RCC 7860 (cell line): ENCODE measurements at places on chromosomes 12 and 14.

GRCh38 chr14:20782280-20782890 lies 1.3 kb downstream of the RNASE6 start:
- DNase-seq, result no peak

DNA sequence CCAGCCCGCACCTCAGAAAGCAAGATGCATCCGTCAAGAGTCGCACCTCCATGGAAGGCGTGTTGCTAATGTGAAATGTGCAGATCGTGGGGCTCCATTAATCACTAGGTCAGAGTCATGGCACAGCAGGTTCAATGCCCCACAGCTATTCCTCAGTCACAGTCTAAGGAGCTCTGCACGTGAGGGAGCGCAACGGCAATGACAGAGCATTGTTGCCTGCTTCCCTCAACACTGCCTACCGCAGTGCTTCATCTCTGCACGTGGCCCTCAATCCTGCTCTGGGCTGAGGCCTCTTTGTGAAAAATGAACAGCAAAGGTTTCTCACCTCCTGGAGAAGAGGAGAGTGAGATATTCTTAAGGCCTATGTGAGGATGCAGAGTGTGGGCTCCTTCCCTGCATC lies 995.2 kb upstream of the TMEM132C start:
- no peak for DNase-seq

DNA sequence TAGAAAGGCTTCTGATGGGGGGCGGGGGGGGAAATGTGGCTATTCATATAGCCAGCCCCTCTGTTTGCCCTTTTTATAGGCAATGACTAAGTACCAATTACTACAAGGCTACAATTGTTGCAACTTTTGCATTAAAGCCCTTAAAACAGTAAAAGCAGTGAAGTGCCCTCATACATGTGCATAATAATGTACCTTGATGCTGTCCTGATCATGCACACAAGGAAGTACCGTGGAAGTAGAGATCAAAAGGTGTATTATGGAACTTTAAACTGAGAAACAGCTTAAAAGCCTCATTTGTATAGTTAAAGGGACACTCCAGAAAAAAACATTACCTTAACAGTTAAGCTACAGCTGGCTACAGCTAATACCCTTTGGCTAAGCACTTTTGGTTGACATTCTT lies 111.8 kb downstream of the PLEKHG7 start:
- DNase-seq, result no peak

- DNase-seq, result no peak
These were observed 17.0 kb downstream of the ATP2B1 start for GRCh38 chr12:89691659-89692058.

DNA sequence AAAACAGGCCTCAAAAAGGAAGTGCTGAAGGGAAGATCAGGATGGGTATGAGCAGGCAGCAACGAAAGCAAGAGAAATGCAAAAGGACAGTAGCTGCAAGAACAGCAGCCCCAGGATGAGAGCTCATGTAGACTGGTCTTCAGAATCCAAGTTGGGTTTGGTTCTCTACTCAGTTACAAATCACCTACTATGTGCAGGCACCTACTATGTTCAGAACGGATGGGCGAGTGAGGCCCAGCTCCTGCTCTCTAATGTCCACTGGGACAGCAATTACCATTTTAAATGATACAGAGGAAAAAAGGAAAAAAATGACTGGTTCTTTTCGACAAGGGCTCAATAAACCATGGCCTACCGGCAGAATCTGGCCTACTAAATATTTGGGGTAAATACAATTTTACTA lies 88.5 kb downstream of the RBM19 start:
- no peak for DNase-seq

DNA sequence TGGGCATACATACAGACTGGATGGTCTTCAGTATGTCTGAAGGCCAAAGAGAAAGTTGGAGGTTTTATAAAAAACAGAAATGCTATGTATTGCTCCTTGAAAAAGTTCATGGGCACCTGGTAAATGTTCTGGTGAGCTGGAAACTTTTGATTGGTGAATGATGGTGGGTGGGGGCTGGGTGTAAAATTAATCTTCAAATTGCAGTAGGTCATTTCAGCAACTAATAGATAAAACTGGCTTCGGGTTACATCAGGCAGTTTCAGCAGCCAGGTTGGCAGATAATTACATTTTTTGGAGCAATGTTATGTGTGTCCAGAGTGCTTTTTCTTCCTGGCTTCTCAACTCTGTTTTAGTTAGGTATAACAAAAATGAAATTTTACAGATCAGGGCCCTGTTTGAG lies 35.3 kb downstream of the SDR9C7 start:
- DNase-seq, result no peak

GRCh38 chr12:104551313-104551931 lies 94.7 kb downstream of the CHST11 start:
- no peak for DNase-seq
